Activated naive CD4-positive, alpha-beta T cell treated with Interleukin-2 at 50 U/mL for 16 hours (primary cell): ENCODE measurements at places on chromosomes 6 and 20.

- no peak for DNase-seq
These were observed 143.8 kb downstream of the SYCP2 start for GRCh38 chr20:59789686-59790085.

GRCh38 chr6:148596891-148597455 lies 149.9 kb upstream of the UST start:
- DNase-seq, result no peak

DNA sequence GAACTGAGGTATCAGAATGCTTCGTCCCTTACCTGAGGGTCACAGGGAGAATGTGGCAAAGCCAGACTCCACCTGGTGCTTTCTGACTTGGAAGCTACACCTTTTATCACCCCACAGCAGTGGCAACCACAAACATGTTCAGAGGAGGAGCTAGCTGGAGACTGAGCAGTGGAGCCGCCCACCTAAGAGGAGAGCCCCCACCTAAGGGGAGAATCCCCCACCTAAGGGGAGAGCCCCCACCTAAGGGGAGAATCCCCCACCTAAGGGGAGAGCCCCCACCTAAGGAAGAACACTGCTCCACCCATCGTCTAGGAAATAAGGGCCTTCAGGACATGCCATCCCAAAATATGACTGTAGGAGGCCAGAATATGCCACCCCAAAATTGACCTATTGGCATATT lies 4.0 kb downstream of the SLC52A3 start:
- no peak for DNase-seq

- DNase-seq, result no peak
These were observed 38.1 kb downstream of the BICRAL start for GRCh38 chr6:42819803-42820511.

DNA sequence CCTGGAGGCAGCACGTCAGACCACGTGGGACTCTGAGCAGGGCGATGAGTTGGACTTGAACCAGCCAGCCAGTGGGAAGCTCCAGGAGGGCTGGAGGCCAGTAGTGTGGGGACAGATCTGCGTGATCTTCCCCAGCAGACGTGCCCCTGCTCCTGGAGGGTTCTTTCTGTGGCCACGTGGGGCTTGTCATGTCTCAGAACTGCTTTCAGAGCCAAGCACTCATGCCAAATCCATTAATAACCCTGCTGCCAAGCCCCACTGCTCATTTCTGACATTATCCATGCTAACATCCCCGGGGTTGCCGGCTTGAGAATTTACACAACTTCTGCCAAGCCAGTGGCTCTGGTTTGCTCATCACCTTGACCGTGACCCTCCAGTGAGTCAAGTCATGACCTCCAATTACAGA lies 38.3 kb downstream of the SIRPA start:
- DNase-seq, result no peak

DNA sequence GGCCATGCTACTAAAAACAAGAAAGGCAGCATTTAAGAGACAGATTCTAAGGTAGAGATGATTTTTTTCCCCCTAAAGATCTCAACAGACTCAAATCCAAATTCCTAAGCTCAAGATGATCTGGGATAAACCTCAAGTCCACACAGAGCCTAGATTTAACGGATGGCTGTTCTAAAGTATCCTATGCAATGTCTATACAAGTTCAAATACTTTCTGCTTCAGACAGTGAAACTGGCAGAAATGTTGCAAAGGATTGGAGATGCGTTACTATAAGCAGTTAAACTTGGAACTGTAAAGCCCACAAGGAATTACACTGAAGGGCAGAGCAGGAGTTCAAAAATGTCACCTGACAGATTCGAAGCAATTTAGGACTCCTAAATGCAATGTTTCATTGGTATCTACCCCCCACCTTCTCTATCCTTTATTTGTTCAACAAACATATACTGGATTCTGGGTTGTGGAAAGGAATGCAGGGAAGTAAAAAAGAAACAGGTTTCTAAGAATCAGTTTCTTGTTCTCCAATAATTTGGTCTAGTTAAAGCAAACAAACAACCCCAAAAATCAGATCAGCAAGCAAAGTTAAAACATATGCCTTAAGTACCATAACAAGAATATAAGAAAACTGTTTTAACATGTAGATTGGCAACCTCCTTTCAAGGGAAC lies 1.6 kb downstream of the DNAAF9 start:
- DNase-seq, result no peak

DNA sequence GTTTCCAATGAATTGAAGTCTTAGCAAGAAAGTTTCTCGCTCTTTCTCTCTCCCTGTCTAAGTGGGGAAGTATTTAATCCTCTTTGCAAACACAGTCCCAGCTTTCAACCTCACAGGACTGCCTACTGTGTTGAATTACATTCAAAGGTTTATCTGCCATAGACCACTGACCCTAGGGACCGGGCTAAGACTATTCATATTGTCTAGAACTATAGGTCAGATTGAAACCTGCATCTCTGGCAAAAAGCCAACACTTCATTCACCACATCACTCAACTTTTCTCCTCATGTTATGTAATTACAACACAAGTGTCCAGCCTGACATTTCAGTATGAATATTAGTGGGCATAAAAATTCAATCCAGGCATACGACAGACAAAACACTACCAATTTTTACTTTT lies 314.7 kb upstream of the RSPO3 start:
- DNase-seq, result no peak

- no peak for DNase-seq
These were observed 339.0 kb downstream of the TPBG start for GRCh38 chr6:82702574-82702973.

GRCh38 chr6:118391086-118391485 lies 157.0 kb upstream of the PLN start:
- no peak for DNase-seq

GRCh38 chr6:71072508-71072907 lies 115.6 kb upstream of the B3GAT2 start:
- DNase-seq, result no peak

- no peak for DNase-seq
These were observed 27.7 kb downstream of the PTGIS start for GRCh38 chr20:49540232-49540620.

GRCh38 chr20:32365564-32365963 lies 7.4 kb downstream of the ASXL1 start:
- DNase-seq, result no peak

DNA sequence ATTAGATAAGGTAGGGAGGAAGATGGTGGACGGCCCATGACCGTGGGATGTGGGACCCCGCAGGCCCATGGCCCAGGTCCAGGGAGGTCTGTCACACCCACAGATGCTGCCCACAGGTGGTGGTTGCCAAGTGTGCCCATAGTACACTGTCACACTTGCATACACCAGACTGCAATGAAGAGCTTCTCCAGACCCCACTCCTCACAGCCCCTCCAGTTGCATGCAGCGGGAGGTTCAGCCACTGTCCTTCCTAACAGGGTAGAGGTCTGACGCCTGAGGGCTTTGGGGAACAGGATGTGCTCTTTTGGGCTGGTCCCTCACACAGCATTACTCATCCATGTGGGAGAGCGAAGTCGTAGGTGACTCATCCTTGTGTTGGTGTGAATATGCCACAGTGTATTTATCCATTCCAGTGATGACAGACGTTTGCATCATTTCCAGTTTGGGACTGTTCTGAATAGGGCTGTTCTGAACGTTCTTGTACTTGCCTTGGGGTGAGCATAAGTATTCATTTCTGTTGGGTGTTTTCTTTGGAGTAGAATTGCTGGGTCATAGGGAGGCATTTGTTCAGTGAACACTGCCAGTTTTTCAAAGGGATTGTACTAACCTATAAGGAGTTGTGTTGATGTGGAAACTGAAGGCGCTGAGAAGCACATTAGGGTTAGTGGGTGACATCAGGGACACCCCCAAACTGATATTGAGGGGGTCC lies 10.1 kb upstream of the PYGB start:
- DNase-seq, result peak; percentile 63

DNA sequence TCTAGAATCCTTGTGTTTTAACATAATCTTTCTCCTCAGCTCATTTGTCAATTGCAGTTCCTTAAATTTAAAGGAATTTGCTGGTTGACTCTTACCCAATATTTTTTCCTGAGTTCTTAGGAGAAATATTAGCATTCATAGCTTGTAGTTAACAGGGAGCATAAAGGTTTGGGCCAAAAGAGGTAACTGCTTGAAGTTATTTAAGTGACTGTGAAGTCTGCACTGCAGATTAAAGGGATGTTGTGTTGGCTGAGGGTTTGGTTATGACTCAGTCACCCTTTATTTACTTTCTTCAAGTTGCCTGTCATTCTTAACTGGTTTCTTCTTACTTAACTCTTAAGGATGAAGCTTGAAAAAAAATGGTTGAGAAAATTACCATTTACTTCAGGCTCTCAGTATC lies 220.3 kb upstream of the LAMP5 start:
- no peak for DNase-seq

- DNase-seq, result no peak
These were observed 45.9 kb downstream of the ELOVL5 start for GRCh38 chr6:53302678-53303360.

DNA sequence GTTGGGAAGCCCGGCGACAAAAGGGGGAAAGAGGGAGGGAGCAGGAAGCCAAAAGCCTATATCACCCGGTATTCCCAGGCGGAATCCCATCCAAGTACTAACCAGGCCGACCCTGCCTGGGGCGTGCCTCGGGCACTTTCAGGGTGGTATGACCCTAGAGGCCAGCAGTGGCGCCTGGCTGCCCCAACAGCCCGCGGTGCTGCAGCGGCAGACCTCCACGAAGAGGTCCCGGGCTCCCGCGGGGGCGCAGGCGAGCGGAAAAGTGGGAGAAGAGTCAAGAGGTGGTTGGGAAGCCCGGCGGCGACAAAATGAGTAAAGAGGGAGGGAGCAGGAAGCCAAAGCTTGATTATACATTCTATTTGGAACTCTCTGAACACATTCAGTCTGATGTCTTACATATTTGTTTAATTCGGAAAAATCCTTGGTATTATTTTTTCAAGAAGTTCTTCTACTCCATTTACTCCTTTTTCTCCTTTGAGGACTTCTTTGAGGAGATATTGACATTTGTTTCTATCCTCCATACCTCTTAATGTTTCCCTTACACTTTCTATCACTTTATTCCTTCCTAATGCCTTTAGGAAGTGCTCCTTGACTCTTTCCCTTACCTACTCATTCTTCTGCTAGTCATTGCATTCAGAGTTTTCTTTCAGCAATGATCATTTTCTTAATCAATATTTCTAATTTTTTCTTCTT lies 11.5 kb downstream of the TREML4 start:
- DNase-seq, result no peak
